Thoracic aorta (tissue), 2 donors: ENCODE measurements at places on chromosomes 4 and X.

- no peak for DNase-seq
Observed at GRCh38 chrX:56798339-56798711, 69.3 kb downstream of the NBDY start.

GRCh38 chr4:30723201-30723955 is 3.2 kb downstream of the PCDH7 start:
- DNase-seq = no peak

DNA sequence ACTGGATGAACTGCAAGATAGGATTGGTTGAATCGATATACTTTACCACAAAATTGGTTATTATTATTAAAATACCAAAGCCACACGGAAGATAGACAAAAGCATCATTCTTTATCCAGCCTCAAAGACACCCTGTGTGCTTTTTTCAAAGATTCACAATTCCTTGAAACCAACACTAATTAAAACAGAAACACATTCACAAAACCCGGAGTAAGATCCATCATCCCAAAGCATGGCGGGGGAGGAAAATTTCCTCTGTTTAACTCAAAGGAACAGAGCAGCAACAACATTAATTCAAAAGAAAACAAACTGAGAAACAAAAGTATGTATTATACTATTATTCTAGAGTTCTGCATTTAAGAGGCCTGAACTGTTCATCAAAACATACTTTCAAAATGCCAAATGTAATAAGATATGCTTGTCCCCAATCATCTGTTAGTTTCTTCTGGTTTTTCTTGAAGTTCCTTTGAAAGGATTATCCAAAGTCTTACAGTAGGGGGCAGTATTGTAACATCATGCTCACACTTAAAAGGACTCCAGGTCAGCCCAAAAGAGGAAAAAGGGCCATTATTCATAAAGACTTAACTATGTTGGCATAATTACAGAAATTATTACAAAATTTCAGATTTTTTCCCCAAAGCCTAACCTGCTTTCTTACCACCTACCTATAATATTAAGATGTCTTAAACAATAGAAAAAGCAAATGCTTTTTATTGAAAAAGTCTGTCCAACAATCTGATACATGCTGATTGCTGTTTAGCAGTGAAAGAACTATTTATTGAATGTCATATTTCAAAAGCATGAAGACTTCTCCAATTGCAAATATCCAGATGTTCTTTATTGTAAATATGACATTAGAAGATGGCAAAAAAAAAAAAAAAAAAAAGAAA is 168.7 kb downstream of the SCFD2 start:
- DNase-seq = no peak

DNA sequence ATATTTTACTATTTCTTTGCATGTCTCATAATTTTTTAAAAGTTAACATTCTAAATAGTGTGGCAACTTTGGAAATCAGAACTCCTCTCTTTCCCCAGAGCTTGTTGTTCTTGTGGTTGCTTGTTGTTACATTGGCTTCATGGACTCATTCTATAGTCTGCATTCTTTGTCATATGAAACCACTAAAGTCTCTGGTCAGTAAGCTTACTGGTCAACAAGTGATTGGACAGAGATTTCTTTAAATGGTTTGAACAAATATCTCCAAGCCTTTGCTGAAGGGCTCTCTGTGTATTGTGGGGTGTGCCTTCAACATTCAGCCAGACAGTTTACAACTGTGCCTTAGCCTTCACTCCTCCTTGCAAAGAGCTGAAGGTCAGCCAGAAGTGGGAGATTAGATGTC is 147.2 kb downstream of the OPHN1 start:
- no peak for DNase-seq

DNA sequence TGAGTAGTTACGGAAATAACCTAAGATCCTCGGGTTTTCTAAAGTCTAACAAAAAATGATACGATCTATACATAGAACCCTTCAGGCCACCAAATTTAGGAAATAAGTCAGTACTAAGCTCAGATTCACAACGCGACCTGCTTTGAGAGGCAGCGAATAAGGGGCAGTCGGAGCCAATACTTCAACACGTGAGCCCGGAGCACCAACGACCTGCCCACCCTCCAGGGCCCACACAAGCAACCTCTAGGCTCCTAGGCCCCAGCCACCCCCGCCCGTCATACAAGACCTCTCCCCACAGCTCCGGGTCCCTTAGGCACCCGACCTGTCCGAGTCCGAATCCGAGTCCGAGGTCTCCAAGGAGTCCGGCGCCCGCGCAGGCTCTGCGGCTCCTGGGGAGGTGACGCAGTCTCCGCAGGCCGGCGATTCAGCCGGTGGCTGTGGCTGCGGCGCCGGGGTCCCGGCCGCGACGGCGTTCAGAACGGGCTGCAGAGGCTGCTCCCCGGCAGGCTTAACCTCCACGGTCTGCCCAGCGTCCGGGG is 580 bp downstream of the NAF1 start:
- peak; percentile 25 for DNase-seq

DNA sequence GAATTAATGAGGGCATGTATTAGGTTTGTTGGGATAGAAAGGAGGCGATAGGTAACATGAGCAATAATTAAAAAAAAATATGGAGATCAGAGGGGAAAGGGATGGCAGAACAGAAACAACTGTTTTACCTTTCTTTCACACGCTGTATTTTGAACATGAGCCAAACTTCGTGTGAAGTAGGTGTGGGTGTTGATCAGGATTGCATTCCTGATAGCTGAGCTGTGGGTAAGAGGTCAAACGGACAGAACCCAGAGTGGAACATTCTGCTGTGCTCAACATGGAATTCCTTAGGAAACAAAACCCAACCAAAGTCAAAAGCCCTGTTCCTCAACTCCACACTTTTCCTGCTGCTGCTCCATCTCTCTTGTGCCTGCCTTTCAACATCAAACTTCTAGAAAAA is 162.5 kb upstream of the CASK start:
- DNase-seq = no peak
